ENCODE measurements at places on chromosomes 11 and 22.

- no peak for DNase-seq
Observed at GRCh38 chr11:57471496-57471895, 11.2 kb downstream of the RTN4RL2 start.

DNA sequence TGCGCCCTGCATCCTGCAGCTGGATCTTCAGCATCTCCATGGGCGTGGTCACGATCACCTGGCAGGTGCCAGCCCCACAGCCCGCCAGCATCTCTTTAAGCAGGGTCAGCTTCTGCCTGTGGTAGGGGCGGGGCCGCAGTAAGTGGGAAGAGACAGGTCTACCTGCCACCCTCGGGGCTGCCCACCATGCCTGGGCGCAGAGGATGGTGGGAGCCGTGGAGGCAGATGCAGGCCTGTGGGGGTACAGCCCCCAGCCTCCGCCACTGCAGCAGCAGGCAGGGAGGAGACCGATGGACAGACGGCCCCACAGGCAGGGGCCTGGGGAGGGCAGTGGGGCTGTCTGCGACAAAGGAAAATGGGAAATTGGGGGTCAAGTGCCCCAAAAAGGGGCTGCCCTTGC lies 3.0 kb upstream of the CEND1 start:
- no peak for DNase-seq

- DNase-seq, result no peak
Observed at GRCh38 chr11:124950601-124951330, 3.2 kb upstream of the CCDC15 start.

DNA sequence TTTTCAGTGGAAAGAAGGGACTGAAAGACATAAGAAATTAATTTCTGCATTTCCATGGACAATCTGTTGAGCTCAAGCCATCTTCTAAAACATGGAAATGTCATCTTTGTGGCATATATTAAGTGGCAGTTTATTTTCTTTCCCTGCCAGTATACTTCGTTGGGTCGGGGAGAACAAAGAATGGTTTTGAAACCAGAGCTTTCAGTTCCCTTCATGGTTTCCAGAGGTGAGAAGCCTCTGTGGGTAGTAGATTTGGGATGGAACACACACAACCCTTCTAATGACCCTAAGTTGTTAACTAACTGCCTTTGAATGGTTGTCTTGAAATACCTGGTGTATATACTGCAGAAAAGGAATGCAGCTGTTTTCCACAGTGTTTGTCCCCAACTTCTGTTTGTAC lies 17.6 kb upstream of the GAS2L1 start:
- no peak for DNase-seq

DNA sequence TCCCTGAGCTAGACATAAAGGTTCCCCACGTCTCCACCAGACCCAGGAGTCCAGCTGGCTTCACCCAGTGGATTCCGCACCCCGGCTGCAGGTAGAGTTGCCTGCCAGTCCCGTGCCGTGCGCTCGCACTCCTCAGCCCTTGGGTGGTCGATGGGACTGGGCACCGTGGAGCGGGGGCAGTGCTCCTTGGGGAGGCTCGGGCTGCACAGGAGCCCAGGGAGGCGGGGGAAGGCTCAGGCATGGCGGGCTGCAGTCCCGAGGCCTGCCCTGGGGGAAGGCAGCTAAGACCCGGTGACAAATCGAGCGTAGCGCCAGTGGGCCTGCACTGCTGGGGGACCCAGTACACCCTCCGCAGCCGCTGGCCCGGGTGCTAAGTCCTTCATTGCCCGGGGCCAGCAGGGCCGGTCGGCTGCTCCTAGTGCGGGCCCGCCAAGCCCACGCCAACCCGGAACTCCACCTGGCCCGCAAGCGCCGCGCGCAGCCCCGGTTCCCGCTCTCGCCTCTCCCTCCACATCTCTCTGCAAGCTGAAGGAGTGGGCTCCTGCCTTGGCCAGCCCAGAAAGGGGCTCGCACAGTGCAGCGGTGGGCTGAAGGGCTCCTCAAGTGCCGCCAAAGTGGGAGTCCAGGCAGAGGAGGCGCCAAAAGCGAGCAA lies 9.5 kb upstream of the TREH start:
- no peak for DNase-seq

- no peak for DNase-seq
Observed at GRCh38 chr11:10480760-10481159, 25.7 kb downstream of the AMPD3 start.

GRCh38 chr11:66857234-66857926 lies 516 bp downstream of the LRFN4 start:
- DNase-seq, result no peak

GRCh38 chr11:117809236-117810055 lies 12.4 kb upstream of the DSCAML1 start:
- no peak for DNase-seq

GRCh38 chr11:33761471-33761870 lies 12.8 kb downstream of the FBXO3 start:
- DNase-seq, result no peak

- DNase-seq, result no peak
Observed at GRCh38 chr11:131235328-131236298, 134.8 kb upstream of the NTM start.

DNA sequence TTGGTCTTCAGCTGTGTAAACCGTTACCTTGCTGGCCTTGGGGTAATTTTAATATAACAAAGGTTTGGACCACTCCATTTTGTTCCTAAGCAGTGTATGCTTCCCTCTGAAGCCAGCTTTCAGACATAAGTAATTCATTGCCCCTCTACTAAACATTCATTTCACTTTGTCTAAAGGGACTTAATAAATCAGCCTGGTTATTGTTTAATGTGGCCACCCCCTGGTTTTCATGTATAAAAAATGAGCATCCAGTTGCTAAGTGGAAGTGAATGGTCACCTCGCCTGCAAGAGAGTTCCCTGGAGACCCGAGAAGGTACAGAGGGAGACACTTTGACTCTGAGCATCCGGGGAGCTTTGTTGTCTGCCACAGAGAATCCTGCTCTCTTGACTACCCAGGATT lies 3.9 kb downstream of the ABTB2 start:
- no peak for DNase-seq

DNA sequence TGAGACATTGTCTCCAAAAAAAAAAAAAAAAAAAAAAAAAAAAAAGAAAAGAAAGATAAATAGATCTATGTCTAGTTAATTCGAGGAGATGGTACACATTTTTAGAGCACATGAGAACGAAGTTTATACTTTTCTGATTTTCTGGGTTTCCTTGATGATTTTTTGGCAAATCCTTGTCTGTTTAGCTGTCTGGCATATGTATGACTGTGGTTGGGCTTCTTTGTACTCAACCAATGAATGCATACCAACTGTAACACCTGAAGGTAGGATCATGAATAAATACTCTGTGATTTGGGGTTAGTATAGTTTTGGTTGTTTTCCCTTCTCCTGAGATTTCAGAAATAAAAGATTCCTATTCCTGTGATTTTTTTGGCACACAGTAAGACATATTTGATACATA lies 63.1 kb downstream of the ARHGEF12 start:
- DNase-seq, result no peak

DNA sequence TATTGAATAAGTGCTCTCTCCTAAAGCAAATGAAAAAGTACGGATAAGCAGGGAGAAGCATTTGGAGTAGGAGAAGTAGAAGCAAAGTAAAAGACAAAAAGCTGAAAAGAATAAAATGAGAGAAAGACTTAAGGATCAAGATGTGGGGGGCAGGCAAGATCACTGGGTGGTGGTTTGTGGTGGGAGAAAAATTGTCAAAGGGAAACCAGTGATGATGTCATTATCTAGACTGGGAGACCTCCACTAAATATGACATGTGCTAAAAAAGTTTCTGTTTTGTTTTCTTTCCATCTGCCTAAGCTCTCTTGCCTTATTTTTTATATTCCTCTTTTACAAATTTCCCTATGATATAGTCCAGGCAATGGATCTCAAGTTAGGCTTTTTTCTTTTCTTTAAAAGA lies 14.8 kb upstream of the MAML2 start:
- DNase-seq, result no peak

- no peak for DNase-seq
Observed at GRCh38 chr22:50091092-50091768, 1.4 kb downstream of the MOV10L1 start.

- peak; percentile 100 for DNase-seq
Observed at GRCh38 chr22:50507421-50507990, at the start of gene LMF2. Gene LMF2 (minus strand): TSS chr22:50507702. CDS start chr22:50507675, 27 bp downstream.

- DNase-seq, result no peak
Observed at GRCh38 chr11:66881927-66882452, 25.1 kb downstream of the LRFN4 start.

DNA sequence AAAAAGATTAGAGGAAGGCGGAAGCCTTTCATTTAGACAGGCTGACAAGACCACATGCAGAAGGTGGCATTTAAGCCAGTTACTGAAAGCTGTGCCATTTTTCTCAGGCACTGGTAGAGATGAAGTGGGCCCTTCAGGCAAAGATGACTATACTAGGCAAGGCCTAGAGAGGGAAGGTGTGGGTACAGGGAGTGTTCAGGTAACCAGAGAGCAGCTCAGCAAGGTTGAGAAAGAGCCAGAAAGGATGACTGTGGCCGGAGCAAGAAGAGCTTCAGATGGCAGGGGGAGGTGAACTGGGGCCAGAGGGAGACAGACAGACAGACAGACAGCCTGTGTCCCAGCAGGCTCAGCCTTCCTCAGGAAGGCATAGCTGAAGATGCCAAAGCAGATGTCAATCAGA lies 88.1 kb upstream of the NARS2 start:
- DNase-seq, result no peak

- no peak for DNase-seq
Observed at GRCh38 chr11:31887180-31887579, 76.1 kb upstream of the PAX6 start.

DNA sequence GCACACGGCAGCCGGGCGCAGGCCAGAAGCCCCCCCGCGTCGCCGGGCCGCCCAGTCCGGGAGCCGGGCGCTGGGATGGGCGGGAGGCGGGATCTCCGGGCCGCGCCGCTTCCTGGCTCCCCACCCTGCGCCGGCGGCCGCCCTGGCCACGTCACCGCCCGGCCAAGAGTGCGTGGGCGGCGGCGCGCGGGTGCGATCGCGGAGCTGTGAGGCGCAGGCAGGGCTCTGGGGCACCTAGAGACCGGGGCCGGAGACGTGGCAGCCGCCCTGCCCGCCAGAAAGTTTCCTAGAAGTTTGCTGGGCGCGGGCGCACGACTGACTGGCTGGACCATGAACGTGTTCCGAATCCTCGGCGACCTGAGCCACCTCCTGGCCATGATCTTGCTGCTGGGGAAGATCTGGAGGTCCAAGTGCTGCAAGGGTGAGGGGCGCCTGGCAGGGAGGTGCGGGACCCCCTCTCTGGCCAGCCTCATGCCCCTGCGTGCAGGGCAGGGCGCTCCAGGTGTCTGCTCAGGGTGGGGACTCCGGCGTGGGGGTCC lies at the start of gene KDELR3:
KDELR3 (plus strand) TSS at position 193 of the 539 bp plus-strand sequence; CDS start at position 331, 138 bp downstream.
- no peak for DNase-seq

GRCh38 chr11:662689-663274 lies 25.7 kb downstream of the DRD4 start:
- DNase-seq, result no peak

GRCh38 chr11:126999366-126999765 lies 1.2 kb downstream of the KIRREL3 start:
- no peak for DNase-seq

DNA sequence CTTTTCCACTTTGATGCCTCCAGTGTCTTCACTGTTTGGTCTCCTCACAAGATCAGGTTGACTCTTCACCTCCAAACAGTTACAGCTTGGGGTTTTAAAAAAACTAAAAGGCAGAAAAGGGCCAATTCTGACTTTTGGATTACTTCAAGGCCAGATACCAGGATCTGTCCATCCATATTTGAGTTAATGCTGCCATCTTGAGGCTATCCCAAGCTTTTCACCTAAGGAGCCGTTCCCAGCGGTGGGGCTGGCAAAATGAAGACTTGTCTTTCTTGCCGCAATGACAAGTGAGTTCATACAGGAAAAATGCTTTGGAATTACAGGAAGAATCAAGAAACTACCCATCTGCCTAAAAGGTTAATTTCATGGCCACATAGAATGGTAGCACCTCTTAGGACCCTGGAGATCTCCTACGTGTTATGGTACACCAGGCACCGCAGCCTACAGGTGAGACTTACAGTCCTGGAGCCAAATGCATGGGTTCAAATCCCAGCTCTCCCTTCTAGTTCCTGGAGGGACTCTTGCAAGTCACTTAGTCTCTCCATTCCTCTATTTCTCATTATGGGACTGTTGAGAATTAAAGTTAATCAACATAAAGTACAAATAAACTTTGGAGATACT lies 6.0 kb upstream of the OR5B21 start:
- no peak for DNase-seq

GRCh38 chr22:50595189-50595588 lies 5.4 kb upstream of the MAPK8IP2 start:
- DNase-seq, result no peak

DNA sequence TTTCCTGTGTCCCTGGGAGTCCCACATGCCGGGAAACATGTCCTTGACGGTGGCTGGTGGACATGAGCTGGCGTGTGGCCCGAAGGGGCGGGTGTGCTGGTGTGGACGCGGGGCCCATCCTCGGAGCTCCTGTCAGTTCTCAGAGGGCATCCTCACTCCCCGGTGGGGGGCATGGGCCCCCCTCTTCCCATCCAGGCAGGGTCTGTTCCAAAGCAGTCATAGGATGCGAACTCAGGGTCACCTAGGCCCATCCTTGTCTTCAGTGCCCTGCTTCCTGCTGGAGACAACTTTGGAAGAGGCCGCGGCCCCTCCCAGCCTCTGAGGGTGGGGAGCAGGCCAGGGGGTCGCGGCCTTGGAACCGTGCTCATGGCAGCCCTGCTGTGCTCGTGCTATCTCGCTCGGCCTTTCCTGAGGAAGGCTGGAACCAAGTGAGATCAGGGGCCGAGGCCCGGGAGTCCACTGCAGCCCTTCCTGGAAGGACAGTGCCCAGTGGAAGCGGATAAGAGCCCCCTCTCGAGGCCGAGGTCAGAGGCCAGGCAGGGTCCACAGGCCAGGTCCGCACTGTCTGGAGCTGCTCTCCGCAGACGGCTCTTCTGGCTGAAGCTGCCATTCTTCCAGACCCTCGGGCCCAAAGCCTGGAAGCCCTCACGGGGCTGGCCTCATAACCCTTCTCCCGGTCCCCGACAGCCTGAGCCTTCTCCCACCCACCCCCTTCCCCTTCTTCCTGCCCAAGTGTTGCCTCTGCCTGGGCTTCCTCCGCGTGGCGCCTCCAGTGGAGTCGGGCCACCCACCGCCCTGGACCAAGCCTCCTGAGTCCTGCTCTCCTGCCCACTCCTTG lies 8.7 kb downstream of the GRK2 start:
- DNase-seq, result no peak

- DNase-seq, result no peak
Observed at GRCh38 chr11:19777377-19778102, 64.9 kb downstream of the NAV2 start.

GRCh38 chr22:45544588-45545170 lies 42.0 kb downstream of the FBLN1 start:
- DNase-seq, result no peak

DNA sequence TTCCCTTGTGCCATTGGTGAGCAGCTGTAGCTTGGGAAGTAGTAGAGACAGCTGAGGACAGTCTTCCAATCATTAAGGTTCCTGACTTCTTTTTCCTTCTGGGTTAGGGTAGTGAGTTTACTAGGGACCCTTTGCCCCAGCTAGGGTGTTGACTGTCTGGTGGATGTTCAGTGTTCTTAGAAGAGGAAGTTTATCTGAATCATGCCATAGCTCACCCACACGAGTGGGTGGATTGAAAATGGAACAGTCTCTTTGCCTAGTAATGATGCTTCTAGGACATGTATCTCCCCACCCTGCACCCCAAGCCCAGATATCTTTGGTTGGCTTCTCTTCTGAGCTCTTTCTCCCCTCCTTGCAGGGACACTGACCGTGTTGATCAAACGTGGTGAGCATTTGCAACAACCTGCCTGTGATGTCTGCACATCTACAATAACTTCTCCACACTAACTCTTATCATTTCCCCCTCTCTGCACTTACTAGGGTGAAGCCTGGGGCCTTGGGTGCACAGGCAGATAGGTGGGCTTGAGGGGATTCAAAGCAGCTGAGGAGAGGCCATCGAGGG lies 57.1 kb upstream of the HORMAD2 start:
- no peak for DNase-seq
